Effector memory CD8-positive, alpha-beta T cell (primary cell): ENCODE measurements at places on chromosomes 1 and 21.

GRCh38 chr1:36115200-36115669 is 9.8 kb downstream of the COL8A2 start:
- no peak for DNase-seq

DNA sequence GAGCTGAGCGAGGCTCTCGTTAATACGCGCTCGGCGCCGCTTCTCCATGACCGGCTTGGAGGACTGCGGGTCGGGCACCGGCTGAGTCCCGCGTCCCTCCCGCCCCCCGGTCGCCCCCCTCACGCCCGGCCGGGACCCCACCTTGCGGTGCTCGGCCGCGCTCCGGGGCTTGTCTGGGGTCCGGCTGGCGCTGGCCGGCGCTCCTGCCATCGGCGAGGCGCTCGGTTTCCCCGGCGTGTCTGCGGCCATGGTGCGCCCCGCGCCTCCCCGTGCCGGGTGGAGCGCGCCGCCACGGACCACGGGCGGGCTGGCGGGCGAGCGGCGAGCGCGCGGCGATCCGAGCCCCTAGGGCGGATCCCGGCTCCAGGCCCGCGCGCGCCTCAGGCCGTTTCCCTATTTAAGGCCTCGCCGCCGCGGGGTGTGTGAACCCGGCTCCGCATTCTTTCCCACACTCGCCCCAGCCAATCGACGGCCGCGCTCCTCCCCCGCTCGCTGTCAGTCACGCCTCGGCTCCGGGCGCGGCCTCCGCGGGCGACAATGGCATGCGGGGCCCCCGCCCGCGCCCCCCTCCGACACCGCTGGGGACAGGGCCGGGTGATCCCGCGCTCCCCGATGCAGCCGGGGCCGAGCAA is at the start of gene HES4:
Gene HES4, minus strand, starts transcription at position 373 of the 632 bp plus-strand sequence. Its CDS starts 124 bp downstream, at position 249.
- DNase-seq = peak; percentile 51

GRCh38 chr1:234768171-234768568 is 158.2 kb upstream of the IRF2BP2 start:
- no peak for DNase-seq

GRCh38 chr1:116123837-116124533 is 12.8 kb downstream of the MAB21L3 start:
- no peak for DNase-seq

DNA sequence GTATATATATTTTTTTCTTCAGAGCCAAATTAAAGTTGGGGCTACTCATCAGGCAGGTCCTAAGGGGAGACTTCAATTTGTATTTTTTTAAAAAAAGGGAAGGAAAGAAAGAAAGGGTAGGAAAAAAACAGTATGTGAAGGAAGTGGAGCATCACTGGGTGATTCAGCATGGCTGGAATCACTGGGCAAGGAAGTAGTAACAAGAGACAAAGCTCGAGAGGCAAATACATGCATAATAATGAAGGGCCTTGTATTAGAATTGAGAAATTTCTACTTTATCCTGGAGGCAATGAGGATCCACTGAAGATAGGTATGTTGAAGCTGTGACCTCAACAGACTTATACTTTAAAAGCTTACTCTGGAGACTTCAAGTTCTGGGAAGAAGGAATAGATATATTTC is 184.4 kb downstream of the COQ8A start:
- DNase-seq = no peak

GRCh38 chr1:247332215-247332622 is 552 bp upstream of the ZNF496 start:
- peak; percentile 32 for DNase-seq

- DNase-seq = no peak
These were observed 26.4 kb upstream of the DPH5 start for GRCh38 chr1:101051688-101052638.

DNA sequence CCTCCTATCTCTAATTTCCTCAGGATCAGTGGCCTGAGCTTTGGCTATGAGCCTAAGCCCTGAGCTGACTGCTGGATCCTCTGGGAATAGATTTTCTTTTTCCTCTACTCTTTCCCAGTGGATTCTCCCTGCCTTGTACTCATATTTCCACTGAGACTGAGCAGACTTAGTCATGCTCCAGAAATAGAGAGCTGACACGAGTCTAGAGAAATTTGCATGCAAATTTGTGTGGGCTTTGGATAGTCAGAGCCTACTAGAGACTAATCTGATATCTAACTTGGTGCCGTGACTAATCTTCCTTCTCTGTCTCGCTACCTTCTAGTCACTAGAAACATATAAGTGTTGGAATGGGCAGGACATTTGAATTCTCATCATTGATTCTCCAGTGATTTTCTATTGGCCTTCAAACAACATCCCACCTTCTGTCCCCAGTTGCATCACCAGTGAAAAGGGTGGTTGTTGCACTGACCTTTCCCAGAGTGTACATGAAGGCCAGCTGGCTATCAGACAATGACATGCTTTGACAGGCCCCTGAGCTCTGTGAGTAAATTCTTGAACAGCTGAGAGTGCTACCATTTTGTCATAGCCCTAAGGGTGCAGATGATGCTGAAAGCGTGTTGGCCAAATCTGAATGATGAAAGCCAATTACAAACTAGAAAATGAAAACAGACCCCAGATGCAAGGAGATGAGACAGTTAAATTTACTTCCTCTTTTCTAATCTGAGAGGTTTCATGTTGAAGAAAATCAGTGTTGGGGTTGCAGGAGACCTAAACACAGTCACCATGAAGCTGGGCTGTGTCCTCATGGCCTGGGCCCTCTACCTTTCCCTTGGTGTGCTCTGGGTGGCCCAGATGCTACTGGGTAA is at the start of gene FCRLA:
Gene FCRLA, plus strand, starts transcription at position 748 of the 866 bp plus-strand sequence. Its CDS starts 36 bp downstream, at position 784.
- no peak for DNase-seq

- no peak for DNase-seq
These were observed 85.8 kb upstream of the ATP1B1 start for GRCh38 chr1:169020684-169021083.

DNA sequence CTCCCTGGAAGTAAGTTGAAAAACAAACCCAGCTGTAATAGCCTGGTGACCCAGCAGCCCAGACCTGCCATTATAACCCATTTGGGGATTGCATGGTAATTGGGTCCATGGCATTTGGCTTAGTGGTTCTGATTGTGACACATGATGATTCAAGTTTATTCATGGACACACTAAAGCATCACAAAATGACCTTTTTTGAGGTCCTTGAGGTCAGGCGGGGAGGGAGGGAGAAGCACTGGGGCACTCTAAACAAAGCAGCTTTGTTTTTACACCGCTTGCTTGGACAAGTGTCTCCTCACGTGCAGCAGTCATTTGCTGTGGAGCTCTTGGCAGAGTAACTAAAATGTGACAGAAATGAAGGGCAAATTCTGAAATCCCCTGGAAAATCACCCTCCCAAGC is 241.0 kb upstream of the SGIP1 start:
- DNase-seq = no peak

GRCh38 chr1:54342288-54342687 is 63.9 kb downstream of the SSBP3 start:
- no peak for DNase-seq

GRCh38 chr1:192939440-192939839 is 119.7 kb downstream of the UCHL5 start:
- no peak for DNase-seq

DNA sequence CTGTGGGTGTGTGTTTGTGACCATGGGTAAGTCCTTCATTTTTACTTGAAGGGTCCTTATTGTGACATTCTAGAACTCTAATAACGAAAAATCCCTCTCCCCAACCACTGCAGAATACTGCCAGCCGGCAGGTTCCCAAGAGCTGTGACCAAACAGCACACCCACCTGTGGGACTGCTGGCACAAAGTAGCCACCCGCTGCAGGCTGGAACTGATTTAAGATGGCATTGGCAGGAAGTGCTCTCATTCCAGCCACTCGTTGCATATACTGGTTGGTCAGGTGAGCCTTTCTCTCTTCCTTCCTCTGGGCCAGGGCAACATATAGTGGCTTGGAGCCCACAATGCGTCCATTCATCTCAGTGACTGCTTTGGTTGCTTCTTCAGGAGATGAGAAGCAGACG is 11.6 kb downstream of the PABPC4 start:
- DNase-seq = no peak
